Mesenchymal stem cell (in vitro differentiated cells and primary cell): ENCODE measurements at places on chromosomes 13 and 19.

- no peak for DNase-seq
These were observed 244.9 kb downstream of the ATP8A2 start for GRCh38 chr13:25616674-25617073.

GRCh38 chr13:103945836-103946235 lies 879.6 kb upstream of the SLC10A2 start:
- DNase-seq = no peak

GRCh38 chr19:11964858-11965645 lies at the start of gene ZNF763:
TSS of gene ZNF763 (plus strand) at chr19:11965040. CDS start at chr19:11965209, 169 bp downstream.
- DNase-seq = peak; percentile 91

DNA sequence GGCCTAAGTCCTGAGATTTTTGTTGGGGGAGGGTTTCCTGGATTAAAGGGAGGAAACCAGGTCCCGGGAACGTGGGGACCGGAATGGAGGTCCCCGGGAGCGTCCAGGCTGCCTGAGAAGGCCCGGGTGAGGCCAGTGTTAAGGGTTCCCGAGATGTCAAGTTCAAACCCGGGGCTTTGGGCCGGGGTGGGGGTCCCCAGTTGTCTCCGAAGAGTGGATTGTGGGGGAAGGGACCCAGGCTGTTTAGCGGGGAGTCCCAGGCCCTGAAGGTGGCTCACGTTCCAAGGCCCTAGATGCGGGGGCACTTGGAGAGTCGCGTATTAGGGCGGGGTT lies 262 bp downstream of the COX7A1 start:
- DNase-seq = no peak

DNA sequence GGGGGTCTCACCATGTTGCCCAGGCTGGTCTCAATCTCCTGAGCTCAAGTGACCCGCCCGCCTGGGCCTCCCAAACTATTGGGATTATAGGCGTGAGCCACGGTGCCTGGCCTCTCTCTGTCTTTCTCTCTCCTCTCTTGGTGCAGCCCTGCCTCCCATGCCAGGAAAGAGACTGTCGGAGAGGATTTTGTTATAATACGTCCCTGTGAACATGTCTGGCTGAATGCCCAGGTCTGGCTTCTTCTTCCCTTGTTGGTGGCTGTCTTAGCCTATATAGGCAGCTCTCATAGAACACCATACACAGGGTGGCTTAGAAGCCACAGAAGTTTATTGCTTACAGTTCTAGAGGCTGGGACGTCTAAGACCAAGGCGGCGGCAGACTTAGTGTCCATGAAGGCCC lies 46.4 kb downstream of the PEX11G start:
- DNase-seq = no peak

GRCh38 chr19:2261438-2262172 lies 5.4 kb upstream of the JSRP1 start:
- no peak for DNase-seq

DNA sequence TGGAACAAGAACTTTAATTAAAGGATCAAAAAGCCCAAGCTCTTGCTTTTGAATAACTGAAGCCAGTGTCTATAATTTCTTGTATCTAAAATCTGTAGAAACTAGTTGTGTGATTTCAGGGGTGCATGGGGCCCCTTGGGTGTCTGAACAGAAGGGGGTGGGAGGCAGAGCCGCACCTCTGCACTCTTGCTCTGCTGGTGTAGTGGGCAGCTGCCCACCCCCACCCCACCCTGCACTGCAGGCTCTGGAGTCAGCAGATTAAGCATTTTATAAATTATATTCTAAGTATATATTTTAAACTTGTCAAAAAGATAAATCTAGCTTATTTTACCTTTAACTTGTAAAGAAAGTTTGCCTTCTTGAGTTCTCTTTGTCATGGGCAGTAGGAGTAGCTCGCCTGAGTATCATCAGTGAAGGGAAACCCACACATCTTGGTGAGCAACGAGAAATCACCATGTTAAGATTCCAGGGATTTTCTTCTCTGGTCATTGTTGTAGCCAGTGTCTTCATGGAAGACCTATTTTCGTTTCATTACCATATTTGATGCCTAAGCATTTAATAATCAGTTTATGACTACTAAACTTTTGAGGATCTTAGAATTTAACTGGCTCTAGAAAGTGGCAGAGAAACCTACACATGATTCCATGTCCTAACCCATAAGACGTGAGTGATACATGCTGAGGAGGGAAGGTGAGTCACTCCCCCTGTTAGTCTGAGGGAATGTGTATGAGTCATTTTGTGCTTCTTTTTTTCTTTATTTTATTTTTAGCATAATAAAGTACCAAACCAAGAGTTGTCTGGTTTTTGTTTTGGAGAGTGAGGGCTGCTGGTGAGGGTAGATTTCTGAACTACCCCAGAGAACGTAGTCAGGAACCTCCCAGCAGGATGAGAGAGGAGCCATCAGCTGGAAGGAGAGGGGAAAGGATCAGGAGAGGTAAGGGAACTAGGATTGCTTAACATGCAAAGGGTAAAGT lies 7.7 kb downstream of the UBE2L5 start:
- DNase-seq = peak; percentile 91

DNA sequence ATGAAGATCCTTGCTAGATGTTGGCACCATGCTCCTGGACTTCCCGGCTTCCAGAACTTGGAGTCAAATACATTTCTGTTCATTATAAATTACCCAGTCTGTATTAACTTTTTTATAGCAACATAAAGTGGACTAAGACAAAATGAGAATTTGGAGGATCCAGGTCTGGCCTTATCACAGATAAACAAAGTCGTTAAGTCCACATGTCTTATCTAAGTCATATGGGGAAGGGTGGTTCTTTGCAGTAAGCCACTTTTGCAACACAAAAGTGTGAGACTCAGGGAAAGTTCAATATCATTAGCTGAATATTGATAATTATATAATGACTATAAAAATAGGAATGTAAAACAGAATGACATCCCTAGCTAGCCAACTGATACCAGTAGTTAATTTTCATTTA lies 91.6 kb upstream of the SIAH3 start:
- no peak for DNase-seq

DNA sequence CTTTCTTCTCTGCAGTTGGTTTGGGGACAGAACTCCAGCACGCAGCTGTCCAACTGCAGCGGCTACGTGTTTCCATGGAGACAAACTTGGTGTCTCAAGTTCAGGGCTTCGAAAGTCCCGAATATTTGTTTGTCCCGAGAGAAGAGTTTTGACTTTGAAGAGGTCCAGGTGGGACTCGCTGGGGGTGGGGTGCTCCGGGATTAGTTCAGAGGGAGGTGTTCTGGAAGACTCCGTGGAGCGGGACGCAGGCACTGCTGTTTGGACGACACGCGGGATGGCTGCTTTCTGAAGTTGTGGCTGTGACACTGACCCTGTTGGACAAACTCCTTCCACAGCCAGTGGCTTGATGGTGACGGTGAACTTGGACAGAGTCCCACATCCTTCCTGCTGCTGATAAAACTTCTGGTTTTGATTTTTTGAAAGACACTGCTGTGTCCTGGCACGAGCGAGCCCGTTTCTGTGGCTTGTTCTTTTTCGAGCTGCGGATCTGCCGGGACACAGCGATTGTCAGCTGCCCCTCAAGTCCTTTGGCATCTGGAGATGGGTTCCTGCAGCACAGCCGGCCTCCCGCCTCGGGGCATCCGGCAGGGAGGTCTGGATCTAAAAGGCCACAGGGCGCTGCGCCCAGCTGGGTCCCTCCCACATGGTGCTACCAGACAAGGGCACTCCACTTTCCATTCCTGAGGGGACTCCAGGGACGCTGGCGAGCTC lies 15.9 kb upstream of the RANBP3 start:
- DNase-seq = no peak

GRCh38 chr13:53105477-53105876 lies 76.9 kb downstream of the OLFM4 start:
- no peak for DNase-seq

GRCh38 chr13:60146471-60146870 lies 17.3 kb downstream of the DIAPH3 start:
- no peak for DNase-seq

DNA sequence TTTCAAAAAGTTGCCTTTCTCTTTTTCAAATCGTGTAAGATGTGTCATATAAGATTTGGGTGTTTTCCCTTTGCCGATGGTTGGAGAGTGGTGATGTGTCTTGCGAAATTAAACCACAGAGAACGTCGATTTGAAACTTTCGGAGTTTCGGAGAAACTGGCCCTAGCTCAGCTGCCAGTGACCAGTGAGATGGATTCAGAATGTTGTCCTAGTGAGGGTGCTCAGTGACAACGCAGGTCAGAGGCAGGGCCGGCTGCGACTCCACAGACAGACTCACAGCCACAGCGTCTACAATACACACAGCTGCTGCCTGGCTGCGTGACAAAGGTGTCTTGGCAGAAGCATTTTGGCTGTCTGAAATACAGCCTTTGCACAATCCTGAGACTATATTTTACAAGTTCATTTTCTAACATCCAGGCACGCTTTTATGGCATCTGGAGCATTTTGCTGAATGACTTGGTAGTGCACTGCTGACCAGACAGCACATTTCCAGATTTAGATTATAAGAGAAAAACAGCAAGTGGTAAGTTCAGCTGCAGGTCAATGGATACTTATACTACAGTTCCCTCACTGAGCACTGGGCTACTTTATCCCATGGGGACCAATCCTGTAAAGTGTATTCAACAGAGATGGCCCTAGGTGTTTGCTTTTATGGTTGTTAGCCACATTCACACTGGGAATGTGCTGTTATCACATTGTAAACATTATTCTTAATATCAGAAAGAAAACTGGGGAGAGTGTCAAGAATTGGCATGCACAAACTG lies 207.5 kb downstream of the KCNRG start:
- peak; percentile 62 for DNase-seq

DNA sequence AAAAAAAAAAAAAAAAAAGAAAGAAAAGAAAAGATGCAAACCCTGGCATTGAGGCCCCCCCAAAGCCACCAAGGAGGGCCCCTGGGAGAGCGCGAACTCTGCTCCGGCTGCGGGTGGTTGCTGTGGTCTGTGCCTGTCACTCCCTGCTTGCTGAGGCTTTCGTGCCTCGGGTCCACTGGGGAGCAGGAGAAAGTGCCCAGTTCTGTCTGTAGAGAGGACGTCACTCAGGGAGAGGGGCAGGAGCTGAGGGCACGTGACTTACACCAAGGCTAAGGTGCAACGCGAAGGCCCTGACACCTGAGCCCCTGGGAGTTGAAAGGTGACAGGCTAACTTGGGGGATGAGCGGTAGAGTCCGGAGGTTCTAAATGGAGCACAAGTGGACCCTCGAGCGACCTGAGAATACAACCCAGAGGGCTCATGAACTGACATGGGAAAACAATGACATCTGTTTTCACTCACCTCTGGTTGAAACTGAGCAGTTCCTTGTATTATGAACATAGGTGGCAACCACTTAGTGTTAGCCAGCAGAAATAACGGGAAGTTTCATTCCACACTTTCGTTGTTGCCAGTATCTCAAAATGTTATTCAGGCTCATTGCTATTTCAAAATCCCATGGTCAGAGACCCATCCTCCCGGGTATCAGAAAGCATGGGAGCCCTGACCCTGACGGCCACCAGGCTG lies 69.2 kb upstream of the TM9SF2 start:
- DNase-seq = no peak

GRCh38 chr19:6987850-6988249 lies 33.4 kb downstream of the MBD3L2B start:
- DNase-seq = no peak

- DNase-seq = no peak
These were observed 47.0 kb downstream of the SACS start for GRCh38 chr13:23386533-23386932.

DNA sequence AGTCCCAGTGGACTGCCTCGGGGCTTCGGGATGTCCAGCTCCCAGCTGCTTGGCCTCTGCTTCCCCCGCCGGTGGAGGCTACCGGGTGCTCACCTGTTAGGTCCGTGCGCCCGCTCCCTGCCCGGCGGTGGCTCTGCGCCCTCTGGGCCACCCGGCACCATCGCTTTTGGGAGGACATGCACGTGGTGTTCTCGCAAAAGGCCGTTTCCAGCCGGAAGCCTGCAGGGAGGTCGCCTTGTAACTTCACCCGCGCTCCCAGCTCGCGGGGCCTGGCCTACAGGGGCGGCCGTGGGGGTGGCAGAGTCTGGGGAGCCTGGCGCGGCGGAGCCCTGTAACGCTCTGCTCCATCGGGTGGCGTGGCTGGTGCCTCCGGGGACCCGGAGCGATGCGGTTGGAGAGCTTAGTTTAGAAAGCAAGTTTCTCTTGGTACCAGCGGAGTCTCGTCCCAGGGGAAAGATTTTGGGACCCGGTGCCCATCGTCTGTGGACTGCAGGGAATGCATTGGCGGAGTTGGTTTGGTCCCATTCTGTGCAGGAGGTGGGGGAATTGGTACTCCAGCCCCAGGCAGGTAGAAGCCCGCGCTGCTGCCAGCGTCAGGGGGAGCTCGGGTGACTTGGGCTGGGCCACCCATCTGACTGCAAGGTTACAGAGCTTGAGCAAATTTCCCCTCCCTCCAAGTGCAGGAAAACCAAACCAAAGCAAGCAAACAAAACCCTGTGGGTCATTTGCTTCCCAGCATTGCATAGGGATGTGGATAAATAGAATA lies 673 bp downstream of the SPATA13 start:
- DNase-seq = no peak

DNA sequence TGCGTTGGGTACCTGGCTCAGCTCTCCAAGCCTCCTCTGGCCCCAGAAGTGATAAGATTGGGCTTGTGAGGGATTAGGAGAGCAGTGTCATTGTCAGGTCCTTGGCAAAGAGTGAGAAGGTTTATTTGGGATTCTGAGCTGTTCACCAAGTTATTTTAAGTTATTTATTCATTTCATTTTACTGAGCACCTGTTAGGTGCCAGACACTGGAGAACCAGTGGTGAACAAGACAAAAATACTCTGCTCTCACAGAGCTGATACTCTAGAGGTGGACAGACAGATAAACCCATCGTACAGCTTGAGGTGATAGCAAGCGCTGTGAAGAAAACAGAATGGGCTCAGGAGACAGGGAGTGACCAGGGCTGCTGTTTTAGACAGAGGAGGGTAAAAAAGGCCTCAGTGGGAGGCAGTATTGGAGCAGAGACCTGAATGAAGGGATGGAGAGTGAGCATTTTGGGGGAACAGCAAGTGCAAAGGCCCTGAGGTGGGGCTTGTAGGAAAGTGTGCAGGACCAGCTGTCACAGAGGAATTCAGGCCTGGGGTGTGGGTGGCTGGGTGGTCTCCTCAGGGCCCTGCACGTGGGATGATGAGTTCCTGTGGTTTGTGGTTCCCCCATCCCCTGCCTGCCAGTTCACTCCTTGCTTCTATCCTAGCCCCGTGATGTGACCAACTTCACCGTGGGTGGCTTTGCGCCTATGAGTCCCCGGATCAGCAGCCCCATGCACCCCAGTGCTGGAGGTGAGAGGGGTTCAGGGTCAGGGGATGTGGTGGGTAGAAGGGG lies 8.7 kb upstream of the TIMM50 start:
- no peak for DNase-seq

GRCh38 chr19:10898633-10899032 lies 27.3 kb downstream of the CARM1 start:
- no peak for DNase-seq

GRCh38 chr19:30136611-30137195 lies 194.7 kb downstream of the URI1 start:
- DNase-seq = no peak

DNA sequence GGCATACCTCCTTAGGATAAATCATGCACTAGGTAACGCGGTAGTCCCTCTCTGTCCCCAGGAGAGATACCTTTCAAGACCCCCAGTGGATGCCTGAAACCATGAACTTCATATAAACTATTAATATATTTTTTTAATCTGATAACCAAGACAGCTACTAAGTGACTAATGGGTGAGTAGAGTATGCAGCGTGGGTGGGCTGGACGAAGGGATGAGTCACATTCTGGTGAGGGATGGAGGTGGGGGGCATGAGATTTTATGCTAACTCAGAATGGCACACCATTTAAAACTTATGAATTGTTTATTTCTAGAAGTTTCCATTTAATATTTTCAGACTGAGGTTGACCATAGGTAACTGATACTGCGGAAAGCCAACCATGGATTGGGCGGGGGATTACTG lies 46.2 kb downstream of the CDK8 start:
- peak; percentile 66 for DNase-seq

GRCh38 chr13:97660594-97661260 lies 226.8 kb downstream of the RAP2A start:
- no peak for DNase-seq
